BJ (cell line): ENCODE measurements at places on chromosomes 6 and 20. TPM values are rescaled to one million over a fixed set of nuclear protein-coding genes. Genes with fewer than 3 reads are reported as not detected.
A peak's percentile ranks its signal among the peaks of the same experiment; 100 is the strongest.

Gene COL19A1
- 0.11 TPM in 2 replicates for polyA plus RNA-seq

DNA sequence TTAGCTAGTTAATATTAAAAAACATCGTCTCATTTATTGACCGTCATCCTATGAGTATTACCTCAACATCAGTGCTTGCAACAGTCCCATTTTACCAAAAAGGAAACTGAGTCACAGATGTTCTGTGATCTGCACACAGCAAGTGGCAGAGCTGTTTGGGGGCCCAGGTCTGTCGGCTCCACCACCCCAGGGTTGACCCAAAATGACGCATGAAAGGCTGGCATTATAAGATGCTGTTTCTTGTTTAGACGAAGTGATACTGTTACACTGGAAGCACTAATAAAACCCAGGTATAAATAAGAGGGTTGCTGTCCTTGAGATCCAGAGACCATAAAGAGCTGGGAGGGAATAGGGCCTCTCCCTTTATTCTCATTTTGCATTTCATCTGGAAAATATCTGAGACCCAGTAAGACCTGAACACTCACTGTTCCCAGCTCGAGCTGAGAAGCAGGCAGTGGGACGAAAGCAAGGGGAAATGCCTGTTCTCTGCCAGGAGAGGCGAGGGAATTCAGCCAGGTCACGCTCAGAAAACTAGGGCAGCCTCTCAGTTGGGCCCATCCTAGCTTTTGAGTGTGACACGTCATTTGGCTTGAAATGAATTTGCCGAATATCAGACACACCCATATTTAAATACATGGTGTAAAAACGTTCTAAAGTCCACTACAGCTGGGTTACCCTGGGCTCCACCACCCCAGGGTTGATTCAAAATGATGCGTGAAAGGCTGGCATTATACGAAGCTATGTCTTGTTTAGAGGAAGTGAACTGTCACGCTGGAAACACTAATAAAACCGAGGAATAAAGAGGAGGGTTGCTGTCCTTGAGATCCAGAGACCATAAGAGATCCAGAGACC lies 1.4 kb upstream of the MICAL1 start:
- DNase-seq = peak; percentile 76

- DNase-seq = peak; percentile 30
Measured at GRCh38 chr6:9515633-9516606, 899.0 kb downstream of the TFAP2A start.

GRCh38 chr6:10479939-10480700 lies 41.0 kb upstream of the GCNT2 start:
- DNase-seq = no peak

DNA sequence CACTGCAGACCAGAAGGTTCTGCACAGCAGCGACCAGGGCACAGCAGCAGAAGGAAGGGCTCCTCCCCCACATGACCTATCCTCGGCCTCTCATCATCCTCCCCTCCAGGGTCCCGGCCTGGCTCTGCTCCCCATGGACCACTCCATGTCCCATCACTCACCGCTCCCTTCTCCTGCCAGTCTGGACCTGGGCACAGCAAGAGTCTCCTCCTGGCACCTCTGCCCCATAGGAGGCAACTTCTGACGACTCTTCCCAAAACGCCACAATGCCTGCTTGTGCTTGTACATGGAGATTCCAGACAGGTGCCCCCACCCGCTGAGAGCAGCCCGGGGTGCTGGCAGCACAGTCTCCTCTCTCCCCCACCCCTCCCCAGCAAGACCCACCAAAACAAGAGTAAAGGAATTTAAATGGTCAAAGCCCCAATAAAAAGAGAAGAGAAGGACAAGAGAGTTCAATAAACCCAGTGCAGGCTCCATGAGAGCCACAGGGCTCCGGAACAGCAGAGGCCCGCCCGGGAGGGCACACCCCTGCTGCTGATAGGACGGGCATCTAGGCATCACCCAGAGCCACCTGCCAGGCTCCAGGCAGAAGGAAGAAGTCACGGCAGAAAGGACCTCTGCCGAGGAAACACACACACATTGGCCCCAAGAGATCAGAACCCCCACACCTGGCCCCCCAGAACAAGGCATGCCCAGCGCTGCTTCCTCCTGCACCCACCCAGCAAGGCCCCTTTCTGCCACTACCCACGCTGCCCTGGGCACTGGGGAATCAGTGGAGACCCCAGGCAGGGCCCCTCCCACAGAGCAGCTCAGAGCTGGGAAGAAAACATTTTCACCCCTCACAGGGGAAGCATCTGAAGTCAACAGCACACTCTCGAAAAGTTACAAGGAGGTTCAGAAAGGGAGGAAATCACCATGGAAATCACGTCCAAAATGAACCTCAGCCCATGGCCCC lies 15.2 kb downstream of the TAF4 start:
- DNase-seq = no peak

- DNase-seq = no peak
Measured at GRCh38 chr6:131955876-131956275, 4.7 kb upstream of the CCN2 start.
